Femur (tissue), 1 donor: ENCODE measurements at places on chromosomes 12 and 14.

DNA sequence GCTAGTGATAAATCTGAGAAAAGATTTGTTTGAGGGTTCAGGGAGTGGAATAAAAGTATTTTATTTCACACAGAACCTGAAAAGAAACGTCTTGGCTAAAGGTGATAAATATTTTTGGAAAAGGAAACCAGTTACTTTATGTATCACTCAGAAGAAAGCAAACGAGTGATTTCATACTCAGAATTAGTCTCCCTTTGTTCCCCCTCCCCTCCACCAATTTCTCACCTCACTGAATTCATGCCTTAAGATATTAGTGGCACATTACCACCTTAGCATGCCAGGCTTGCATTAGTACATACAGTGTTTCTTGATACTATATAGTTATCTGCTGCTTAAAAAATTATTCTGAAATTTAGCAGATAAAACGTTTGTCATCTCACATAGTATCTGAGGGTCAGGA lies 28.2 kb downstream of the G2E3 start:
- DNase-seq, result no peak

DNA sequence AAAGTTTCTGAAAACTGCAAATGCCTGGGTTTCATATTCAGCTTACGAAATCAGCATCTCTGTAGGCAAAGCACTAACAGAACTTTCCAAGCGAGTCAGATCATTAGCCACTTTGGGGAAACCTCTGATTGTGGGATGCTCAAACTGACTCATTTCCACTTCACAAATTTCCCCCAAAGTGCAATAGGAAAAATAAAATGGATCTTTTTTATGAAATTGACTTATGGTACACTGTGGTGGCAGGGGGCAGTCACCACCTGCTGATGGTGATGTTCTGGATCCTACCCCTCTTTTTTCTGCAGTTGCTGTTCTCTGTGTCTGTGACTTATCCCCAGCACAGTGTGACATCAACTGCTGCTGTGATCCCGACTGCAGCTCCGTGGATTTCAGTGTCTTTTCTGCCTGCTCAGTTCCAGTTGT lies 5.6 kb downstream of the TCTN1 start:
- no peak for DNase-seq

DNA sequence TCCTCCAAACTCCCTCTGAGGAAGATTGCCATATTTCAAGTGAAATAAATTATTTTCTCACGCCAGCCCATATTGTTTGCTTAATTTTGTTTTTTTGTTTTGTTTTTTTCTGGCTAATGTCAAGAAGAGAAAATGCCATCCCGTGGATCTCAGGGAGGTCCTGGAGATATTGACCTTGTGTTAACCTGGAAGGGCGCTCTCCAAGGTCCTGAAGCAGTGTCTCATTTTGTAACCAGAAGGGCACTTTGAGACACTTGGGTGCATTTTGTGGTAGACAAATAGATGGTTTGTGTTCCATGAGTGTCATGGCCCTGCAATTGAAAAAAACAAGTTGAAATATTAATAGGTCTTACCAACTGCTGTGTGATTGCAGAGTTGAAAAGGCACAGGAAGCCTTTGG lies 268.9 kb downstream of the SUDS3 start:
- no peak for DNase-seq

DNA sequence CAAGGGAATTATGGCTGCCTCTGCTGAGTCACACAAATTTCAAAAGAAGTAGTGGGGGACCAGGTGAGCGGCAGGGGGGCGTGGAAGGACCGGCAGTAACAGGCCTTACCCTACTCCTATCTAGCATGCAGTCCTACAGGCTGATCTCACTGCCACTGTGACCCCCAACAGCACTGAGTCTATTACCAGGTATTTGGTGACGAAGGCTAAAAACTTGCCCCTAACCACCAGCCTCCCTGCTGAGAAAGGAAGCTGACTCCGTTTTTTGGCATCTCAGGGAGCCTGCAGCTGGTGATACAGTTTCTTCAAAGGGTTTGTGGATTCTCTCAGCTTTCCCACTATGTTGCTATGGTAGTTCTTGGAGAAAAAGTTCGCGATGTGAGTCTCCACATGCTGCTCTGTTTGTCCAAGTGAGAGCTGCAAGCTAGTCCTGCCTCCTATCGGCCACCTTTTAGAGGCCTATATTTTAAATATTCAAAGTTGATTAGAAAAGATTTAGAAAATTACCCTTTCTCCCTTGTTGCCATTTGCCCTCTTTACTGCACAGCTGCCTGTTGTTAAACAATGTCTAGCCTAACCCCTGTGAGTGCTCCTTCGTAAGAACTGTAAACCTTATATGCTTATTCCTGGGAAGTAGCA lies 57.1 kb upstream of the SLCO1B1 start:
- no peak for DNase-seq

GRCh38 chr12:104951759-104952509 lies 6.2 kb downstream of the SLC41A2 start:
- DNase-seq, result no peak

DNA sequence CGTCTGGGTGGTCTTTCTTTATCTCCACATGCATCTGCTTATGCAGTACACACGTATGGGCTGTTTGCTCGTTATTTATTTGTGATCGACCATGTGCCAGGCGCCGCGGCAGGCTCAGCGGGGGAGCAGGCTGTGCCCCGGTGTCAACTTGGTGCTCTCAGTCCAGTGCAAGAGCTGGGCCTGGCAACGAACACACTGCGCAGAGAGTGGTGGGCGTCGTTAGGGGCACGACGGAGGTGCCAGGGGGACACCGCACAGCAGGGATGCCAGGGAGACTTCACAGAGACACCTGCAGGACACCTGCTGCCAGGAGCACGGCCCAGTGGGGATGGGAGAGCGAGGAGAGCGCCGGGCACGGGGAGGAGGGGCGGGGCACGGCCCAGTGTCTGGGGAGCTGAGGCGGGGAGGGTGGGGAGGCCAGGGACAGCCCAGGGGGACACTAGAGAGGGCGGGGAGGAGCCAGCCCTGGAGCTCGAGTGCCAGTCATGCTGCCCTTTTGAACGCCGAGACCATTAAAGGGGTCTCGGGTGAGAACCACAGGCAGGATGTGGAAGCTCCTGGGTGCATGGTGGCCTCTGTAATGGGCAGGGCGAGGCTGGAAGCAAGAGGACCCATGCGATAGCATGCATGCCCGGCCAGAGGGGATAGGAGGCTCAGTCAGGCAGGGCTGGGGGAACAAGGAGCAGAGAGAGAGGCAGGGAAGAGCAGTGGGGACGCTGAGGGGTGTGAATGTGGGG lies 652 bp upstream of the LRCOL1 start:
- no peak for DNase-seq

GRCh38 chr12:121713257-121713777 lies 765 bp downstream of the TMEM120B start:
- peak; percentile 68 for DNase-seq

DNA sequence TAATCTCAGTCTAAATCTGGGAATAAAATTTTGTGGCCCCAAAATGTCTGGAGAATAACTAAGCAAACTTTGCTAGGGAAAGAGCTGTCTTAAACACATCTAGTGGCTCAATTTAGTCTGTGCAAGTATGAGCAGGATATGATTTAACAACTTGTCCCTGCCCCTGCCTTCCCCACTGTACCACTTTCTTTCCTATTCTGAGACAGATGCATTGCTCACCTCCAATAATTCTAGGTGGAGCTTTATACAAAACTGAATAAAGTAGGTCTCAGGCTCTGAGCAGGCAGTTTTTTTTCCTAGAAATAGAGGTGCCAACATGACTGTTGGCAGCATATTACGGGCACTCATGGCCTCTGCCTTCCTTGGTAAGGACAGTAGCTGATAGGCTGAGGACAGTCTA lies 412.1 kb downstream of the DAD1 start:
- no peak for DNase-seq

DNA sequence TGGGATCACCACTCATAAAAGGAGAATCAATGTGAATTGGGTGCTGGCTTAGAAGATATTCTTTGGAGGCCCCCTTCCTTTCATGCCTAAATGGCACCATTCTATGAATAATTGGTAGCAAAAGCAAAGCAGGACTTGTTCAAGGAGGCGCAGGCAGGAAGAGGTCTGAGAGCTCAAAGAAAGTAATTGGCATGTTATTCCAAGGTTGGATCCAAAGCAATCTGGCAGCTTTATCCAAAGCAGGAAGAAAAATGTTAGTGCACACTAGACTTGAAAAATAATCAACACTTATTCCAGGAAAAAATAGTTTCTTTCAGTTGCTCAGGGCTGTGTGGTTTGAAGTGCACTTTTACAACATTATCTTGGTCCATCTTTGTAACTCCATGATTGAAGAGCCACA lies 326.4 kb downstream of the NUAK1 start:
- DNase-seq, result no peak

- no peak for DNase-seq
Observed at GRCh38 chr12:117567644-117568216, 206.3 kb upstream of the NOS1 start.

DNA sequence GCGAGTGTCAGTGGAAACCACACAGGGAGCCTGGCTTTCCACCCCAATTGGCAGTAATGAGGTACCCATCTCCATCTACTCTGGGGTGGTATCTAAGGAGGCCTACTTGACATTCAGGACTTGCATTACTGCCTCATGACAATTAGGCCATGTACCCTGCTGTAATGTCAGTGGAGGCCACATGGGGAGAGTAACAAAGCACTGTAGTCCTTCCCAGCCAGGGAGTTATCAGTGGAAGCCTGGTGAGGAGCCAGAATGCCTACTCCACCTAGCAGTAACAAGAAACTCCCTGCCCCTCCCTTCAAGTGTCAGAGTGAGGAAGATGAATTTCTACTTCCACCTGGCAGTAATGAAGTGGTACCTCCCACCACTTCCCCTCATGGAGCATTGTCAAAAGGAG lies 12.5 kb downstream of the TIMM9 start:
- DNase-seq, result no peak

GRCh38 chr14:105476097-105476830 lies 1.6 kb downstream of the CRIP2 start:
- DNase-seq, result peak; percentile 82

GRCh38 chr12:93019212-93019927 lies 90.3 kb upstream of the EEA1 start:
- no peak for DNase-seq

DNA sequence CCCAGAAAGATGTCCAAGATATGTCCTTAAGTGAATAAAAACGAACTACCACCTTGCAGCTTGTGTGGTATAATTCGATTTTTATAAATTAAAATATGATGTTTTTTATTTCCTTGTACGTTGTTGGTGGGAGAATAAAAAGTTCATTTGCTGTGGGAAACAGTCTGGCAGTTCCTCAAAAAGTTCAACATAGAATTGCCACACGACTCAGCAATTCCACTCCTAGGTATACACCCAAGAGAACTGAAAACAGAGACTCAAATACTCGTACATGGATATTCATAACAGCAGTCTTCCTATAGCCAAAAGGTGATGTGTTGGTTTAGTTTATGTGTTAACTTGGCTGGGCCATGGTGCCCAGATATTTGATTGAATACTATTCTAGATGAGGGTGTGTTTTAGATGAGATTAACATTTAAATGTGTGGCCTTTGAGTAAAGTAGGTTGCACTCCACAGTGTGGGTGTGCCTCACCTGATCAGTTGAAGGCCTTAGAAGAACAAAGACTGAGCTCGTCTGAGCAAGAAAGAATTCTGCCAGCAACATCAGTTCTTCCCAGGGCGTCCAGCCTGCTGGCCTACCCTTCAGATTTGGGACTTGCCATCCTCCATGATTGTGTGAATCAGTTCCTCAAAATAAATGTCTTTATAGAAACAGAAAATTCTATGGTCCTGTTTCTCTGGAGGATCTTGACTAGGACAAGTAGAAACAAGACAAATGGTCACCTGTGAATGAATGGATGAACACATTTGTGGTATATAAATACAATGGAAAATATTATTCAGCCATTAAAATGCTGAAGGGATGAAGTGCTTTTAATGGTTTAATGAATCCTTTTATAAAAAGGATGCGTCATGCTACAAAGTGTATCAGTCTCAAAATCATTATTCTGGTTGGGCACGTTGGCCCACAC lies 5.1 kb upstream of the DENR start:
- no peak for DNase-seq
